Activated T-cell treated with anti-CD3 and anti-CD28 coated beads for 48 hours (primary cell): ENCODE measurements at places on chromosomes 2 and 18.

- no peak for DNase-seq
Measured at GRCh38 chr2:192004188-192004963, 157.5 kb upstream of the CAVIN2 start.

GRCh38 chr2:218009765-218010139 is 7.0 kb upstream of the TNS1 start:
- DNase-seq, result no peak

DNA sequence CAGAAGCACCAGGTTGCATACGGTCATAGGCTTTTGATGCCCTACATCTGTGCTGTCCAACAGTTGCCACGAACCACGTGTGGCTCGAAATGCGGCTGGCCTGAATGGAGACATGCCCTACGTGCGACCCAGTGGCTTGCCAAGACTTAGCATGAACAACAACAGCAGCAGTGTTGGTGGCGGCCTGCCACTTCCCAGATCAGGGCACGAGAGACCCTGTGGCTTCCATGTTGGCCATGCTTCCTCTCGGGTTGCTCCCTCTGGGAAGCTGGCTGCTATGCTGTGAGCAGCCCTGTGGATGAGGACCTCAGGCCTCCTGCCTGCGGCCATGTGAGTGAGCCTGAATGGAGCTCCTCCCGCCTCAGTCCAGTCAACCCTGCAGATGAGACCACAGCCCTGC is 212.3 kb downstream of the HDAC4 start:
- DNase-seq, result no peak

DNA sequence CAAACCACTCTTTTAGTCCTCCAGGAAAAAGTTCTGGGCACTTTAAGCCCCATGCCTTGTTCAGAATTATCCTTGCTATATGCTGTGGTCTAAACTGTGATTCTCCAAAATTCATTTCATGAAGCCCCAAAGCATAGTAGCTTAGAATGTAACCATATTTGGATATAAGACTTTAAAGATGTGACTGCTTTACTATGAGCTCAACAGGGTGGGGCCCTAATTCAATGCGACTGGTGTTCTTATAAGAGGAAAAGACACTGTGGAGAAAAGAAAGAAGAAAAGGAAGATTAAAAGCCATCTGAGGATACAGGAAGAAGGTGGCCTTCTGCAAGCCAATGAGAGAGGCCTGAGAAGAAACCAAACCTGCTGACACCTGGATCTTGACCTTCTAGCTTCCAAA is 174.8 kb downstream of the GALNT13 start:
- DNase-seq, result no peak

- no peak for DNase-seq
Measured at GRCh38 chr2:236214376-236214995, 46.3 kb upstream of the GBX2 start.

GRCh38 chr2:4272261-4272858 is 569.0 kb downstream of the DCDC2C start:
- DNase-seq, result no peak

DNA sequence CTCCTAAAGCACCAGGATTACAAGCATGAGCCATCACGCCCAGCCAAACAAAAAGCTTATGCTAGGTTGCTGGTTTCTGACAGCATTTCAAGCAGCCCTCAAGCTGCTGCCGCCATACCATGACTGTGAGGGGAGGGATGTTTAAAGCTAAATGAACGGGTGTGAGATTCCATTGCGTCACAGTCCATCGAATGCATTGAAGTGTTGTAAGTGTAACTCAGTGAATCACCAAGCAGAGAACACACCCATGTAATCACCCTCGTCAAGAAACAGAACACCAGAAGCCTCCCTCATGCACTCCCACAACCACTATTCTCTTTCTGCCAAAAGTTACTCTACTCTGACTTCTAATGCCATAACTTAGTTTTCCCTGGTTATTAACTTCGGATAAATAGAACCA is 32.8 kb upstream of the MC5R start:
- no peak for DNase-seq

DNA sequence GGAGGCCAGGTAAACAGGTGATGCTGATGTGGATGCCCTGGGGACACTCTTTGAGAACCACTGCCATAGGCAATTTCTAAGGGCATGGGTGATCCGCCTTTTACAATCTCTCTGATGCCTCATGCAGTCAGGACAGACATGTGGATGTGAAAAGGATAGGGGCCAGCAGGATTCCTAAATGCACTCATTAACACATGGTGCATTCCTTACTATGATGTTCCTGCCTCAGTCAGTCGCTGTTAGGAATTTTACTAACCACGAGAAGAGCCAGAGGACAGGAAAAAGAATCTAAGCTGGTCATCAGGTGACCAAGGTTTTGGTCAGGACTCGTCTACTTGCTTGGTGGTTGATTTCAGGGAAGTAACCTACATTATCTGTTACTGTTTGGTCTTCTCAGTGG is 191.0 kb downstream of the ARL4C start:
- no peak for DNase-seq

DNA sequence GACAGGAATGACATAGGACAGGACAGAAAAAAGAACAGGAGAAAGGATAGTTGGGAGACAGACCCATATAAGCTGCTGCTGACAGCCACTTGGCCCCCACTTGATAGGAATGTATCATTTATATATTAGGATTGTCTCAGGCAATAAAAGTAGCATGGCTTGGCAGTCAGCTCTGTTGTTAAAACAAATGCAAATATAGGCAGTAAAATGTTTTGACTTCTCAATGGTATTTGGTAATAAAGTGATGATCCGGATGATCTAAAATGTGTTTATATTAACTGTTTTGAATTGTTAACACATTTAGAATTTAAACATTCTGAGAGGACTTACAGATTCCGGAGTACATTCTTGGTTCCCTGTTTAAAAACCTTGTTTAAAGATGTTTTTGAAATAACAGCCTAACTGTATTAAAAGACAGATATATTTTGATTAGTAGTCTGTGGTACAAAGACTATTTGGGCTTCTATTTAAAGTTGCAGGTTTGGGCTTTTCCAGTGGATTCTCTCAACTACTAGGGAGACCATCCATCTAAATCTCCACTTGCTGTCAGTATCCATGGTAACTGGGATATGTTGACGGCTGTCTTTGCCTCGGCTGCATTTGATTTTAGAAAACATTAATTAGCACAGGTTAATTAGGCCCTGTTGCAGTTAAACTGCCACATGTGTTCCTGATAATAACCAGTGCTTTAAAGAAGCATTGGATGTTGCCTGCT is 147.6 kb downstream of the ESCO1 start:
- no peak for DNase-seq

GRCh38 chr2:213241817-213242216 is 42.4 kb upstream of the SPAG16 start:
- DNase-seq, result no peak

DNA sequence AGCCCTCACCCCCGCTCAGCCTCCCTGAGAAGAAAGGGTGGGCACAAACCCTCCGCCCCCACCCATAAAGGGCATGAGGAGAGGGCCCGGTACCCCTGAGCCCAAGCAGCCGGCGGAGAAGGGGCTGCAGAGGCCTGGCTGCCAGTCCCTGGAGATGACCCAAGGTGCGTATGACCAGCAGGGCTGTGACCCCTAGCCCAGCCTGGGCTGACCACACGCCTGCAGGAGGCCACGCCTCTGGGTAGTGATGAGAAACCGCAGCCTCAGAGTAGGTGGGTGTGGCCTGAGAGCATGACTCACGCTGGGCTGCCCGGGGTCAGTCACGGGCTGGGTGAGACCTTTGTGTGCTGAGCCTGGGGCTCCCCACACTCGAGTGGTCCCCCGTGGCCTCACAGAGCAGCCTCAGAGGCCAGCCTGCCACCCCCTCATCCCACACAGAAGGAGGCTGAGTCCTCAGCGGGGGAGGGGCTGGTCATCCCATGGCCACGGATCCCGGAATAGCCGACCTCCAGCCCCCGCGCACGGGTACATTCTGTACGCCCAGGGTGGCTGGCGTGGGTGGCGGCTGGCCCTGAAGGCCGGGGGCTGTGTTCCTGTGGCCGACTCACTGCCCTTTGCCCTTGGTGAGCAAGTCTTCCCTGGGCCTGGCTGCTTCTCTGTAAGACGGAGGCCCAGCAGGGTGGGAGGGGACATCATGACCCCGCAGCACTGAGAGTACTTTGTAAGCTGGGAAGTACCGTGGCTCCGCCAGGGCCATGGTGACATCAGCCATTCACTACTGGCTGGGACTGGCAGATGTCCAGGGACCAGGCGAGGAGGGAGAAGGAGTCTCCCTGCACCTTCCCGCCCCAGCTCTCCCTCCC is 110.8 kb upstream of the OTOS start:
- no peak for DNase-seq

DNA sequence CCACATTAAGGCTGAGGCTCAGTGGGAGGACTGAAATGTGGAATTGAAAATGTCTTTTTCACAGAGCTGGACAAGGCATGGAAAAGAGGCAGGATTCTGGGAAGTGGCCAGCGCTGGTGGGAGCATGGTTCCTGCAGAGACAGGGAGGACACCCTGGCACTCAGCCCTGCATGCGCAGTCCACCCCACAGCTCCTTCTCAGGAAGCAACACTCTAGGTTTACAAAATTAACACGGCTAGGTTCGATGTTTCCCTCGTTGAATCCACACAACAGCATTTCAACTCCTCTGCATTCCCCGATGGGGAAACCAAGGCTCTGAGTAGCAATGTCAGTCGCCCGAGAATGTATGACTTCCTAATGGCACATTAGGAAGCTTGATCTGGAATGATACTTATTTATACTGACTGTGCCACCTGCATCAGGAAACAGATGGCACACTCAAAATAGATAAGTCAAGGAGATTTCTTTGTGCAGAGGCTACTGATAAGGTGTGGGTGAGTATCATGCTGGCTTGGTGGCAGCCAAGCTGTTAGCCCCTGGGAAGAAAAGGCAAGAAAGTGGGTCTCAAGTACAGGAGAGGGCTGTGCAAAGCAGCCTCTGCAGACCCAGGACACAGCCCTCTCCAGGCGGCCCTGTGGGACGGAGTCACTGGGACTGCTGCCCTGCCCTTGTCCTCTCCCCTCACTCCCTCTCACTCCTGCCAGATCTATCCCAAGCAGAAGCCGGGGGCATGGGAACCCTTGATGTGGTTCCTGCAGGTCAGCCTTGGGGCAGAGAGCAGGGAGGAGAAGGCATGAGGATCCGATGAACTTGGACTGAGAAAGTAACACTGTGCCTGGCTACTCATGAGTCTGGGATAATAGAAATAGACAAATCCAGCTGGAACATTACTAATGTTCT is 158.4 kb upstream of the FHL2 start:
- no peak for DNase-seq

DNA sequence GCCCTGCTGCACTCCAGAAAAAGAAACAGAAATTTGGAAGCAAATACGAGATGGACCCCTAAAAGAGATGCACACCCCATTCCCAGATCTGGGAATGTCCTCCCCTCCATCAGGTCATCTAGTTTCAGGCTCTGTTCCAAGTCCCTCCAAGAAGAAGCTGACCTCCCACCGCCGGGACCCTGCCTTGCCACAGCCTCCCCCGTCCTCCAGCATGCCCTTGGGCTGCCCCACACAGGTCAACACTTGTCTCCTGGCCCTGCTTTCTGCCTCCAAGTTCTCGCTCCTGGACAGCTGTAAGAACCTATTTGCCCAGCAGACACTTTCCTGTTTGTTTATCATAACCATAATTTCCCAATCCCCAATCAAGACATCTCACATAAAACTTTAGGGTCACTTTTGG is 2.0 kb downstream of the ASPRV1 start:
- no peak for DNase-seq

DNA sequence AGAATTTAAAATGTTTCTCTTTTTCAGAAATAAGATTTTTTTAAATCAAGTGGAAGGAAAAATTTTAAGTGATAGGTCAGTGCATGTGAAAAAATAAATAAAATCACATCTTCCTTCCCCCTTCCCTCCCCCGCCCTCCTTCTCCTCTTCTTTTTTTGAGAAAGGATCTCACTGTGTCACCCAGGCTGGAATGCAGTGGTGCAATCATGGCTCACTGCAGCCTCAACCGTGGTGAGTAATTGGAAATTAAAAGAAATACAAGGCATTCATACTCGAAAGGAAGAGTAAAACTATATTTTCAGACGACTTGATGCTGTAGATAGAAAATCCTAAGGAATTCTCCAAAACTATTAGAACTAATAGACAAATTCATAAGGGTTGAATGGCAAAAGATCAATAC is 16.9 kb upstream of the CRACDL start:
- no peak for DNase-seq

- DNase-seq, result no peak
Measured at GRCh38 chr18:75262511-75262910, 51.9 kb downstream of the TSHZ1 start.

DNA sequence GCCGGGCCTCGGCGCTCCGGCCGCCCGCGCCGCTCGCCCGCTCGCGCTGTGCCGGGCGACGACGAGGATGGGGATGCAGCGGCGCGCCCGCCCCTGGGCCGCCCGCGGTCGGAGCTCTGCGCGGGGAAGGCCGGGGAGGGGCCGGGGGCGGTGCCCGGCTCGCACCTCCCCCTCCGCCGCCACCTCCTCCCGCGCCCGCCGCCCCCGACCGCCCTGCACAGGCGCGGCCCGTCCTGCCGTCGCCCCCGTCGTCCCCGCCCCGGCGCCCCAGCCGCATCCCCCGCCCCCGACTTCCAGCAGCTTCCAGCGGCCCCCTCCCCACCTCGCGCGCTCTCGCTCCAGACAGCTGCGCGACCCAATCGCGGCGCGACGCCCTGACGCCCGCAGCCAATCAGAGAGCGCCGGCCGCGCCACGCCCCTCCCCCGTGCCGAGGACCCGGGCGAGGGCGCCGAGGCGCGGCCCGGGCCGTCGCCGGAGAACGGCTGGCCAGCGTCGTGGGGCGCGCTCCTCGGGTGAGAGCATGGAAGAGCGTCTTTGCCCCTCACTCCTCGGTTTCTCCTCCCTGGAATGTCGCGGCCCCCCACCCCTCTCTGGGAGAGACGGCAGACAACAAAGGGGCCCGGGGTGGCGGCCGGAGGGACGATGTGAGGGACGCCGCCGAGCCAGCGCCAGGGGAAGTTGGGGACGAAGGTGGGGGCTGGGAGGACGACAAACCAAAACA is at the start of gene MBOAT2:
MBOAT2 (minus strand) TSS at position 69 of the 722 bp plus-strand sequence. CDS start 70 bp downstream, outside the sequence.
- DNase-seq, result peak; percentile 73

DNA sequence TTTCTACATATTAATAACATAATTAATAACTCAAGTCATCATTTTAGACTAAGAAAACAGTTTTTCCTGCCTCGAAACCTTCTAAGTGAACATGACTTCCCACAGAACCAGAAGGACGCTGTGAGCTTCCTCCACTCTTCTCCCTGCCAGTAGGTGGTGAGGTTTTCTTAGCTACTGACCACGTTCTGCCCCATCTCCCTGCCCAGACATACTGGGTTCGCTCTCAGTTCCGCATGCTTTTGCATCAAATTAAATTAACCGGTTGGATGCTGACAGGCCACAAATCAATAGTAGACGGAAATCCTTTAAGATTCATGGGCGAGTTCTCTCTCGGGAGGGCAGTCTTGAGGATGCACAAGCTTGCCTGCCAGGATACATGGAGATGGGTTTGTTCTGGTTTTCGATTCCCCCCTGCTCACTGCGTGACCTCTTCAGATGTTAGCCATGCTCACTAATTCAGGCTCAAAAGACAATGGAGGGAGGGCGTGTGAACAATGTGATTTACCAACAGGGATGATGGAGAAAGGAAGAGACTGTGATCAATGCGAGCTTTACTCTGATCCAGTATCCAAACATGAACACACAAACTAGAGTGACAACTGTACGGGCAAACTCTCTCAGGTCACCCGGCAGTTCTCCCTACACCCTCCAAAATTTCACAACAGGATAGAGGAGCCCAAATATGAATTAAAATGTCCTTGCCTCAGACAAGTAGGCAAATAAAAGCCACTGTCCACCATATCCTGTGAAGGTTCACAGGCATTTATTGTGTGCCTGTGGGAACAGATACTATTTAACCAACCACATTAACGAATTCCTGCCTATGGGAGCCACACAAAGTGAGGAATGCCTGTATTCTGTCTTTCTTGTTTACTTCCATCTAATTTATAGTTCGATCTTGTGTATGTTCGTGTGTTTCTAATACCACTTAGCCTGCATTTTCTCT is 375.7 kb downstream of the EIPR1 start:
- no peak for DNase-seq

GRCh38 chr2:160469621-160470204 is 23.9 kb downstream of the RBMS1 start:
- no peak for DNase-seq
